ENCODE measurements at places on chromosomes 2 and 18. TPM values are rescaled to one million over a fixed set of nuclear protein-coding genes. Genes with fewer than 3 reads are reported as not detected.

Gene DSG1
- 0.74 TPM for total RNA-seq

Gene UGT1A5
- total RNA-seq = not detected

Gene INSIG2
- 14.6 TPM for total RNA-seq

Gene FOXD4L1
- total RNA-seq = not detected

Gene SDC1
- 0.66 TPM for total RNA-seq

Gene OSR1
- total RNA-seq = 5.5 TPM

Gene KRCC1
- total RNA-seq = 20.9 TPM

All from heart left ventricle (tissue), 16 donors.